H7 (cell line): ENCODE measurements at places on chromosomes 12 and 14.

GRCh38 chr12:109112720-109113465 is 3.5 kb upstream of the ACACB start:
- no peak for DNase-seq

DNA sequence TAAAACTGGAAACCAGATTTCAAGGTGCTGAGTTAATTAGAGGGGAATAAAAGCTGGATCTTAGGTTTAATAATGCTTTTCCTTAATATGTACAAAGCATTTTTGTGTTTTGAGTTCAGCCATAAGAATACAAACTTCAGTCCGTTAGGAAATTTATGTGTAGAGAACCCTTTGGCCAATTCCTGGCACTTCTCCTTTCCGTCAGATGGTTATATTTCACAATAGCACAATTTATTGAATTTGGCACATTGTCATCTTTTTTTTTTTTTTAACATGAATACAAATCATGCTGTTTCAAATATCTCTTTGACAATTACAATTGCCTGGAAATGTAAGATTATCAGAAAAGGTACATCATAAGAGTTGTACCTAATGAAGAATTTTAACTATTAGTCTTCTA is 56.2 kb upstream of the DDHD1 start:
- DNase-seq, result no peak

GRCh38 chr14:95256002-95256775 is 63.5 kb downstream of the CLMN start:
- no peak for DNase-seq

DNA sequence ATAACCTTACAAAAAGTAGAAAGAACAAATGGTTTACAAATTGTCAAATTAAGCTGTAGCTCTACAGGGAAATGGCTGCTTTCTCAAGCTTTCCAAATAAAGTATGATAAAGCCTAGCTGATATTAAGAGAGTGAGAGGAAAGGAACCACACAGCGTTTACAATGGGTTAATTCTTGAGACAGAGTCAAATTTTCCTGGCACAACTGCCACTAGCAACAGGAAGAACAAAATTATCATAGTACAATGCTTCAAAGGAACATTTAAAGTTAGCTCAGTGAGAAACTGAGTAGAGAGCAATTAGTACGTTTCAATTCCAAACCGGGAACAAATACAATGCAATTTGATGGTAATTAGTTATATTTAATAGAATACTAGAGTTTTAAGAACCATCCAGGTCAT is 116.0 kb downstream of the PPP1R12A start:
- no peak for DNase-seq

GRCh38 chr12:96136725-96137378 is 57.3 kb upstream of the ELK3 start:
- no peak for DNase-seq

DNA sequence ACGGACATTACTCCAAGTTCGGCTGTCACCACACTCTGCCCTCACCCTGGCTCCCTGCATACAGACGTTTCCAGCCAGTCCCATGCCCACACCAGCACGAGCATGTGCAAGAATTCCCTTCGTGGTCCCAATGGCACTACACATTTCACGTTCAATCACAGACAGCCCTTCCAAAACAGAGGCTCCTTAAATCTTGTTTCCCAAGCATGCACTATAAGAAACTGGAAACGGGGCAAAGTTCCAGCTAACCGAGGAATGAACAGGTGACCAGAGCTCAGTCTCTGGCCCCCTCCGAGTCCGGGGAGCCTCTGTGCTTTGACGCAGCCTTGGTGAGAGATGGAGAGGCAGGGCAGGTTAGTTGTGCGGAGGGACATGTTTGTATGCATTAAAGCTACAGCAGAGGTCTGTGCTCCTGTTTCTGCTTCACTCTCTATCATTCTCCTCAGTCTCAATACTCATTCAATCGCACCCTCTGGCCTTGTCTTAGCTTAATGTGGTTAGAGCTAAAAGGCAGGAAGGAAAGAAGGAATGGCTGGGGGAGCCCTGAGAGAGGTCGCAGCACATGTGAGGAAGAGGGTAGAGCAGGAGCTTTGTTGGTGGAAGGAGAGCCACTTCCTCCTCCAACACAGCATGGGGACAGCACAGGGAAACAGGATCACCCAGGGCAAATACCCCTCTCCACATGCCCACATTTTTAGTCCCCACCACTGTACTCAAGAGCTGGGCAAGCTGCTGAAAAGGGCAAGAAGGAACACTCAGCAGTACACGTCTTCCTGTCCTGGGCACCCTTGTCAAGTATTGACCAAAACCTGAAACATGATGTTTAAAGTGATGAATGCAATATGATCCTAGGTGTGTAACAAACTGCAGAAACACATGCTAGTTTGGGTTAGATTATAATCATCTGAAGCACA is 12.2 kb upstream of the SELPLG start:
- DNase-seq, result no peak

DNA sequence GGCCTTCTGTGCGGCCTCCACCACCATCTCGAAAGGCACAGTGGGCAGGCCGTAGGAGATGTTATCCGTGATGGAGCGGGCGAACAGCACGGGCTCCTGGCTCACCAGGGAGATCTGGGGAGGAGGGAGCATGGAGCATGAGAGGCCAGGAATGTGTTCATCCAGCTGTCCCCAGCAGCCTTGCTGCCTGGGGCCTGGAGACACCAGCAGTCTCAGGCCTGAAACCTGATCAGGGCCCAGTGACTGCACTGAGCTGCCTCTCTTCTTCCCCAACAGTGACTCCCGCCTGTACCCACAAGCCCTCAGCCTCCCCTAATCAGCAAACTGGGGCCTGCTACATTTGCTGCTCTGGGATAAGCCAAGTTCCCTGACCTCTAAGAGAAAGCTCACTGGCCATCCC is 30.9 kb downstream of the ABCB9 start:
- peak; percentile 44 for DNase-seq

- DNase-seq, result no peak
Measured at GRCh38 chr12:2957816-2958431, 1.3 kb upstream of the TEAD4 start.
